ENCODE measurements at places on chromosomes 6 and 20.
A peak's percentile ranks its signal among the peaks of the same experiment; 100 is the strongest.

DNA sequence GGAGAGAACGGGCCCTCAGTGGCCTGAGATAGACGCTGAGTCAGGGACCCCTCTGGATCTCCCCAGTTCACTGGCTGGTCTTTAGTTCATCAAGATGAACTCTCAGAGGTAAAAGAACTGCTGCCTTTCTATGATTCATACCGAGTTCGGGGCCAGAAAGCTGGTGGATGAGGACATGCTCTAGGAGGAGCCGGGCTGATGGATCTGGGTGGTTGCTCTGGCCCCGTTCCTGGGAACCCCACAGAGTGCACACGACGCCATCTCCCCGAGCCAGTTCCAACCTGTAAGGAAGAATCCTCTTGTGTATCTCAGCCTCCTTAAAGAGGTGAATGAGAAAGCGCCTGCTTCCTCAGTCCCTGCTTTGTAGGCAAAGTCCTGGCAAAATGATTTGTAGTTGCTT lies 142.6 kb upstream of the PDE10A start:
- no peak for DNase-seq

GRCh38 chr6:109182578-109182977 lies 87.3 kb downstream of the CEP57L1 start:
- no peak for DNase-seq

GRCh38 chr6:53547166-53547810 lies 2.4 kb upstream of the GCLC start:
- no peak for DNase-seq

DNA sequence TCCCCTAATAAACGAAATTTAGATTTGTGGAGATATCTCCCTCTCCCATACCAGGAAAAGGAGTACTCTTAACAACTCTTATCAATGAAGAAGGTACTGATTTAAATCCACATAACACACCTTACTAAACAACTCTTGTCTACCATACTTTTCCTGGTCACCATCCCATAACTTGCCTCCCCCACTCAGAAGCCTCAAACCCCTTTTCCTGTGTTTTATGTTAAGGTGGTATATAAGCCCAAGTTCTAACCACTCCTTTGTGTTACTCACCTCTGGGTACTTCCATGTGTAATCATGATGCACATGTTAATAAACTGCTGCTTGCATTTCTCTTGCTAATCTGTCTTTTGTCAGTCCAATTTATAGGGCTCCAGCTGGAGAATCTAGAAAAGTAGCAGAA lies 330.7 kb downstream of the CD83 start:
- no peak for DNase-seq

- no peak for DNase-seq
These were observed 10.9 kb upstream of the SLC17A5 start for GRCh38 chr6:73664701-73665100.

- DNase-seq, result no peak
These were observed 127.5 kb downstream of the SOBP start for GRCh38 chr6:107617341-107617932.

- peak; percentile 76 for DNase-seq
These were observed 12.9 kb upstream of the TBC1D22B start for GRCh38 chr6:37244430-37245310.

GRCh38 chr6:35583893-35584688 lies 71.4 kb upstream of the TULP1 start:
- peak; percentile 43 for DNase-seq

GRCh38 chr6:12009876-12010634 lies 2.1 kb upstream of the HIVEP1 start:
- DNase-seq, result no peak

DNA sequence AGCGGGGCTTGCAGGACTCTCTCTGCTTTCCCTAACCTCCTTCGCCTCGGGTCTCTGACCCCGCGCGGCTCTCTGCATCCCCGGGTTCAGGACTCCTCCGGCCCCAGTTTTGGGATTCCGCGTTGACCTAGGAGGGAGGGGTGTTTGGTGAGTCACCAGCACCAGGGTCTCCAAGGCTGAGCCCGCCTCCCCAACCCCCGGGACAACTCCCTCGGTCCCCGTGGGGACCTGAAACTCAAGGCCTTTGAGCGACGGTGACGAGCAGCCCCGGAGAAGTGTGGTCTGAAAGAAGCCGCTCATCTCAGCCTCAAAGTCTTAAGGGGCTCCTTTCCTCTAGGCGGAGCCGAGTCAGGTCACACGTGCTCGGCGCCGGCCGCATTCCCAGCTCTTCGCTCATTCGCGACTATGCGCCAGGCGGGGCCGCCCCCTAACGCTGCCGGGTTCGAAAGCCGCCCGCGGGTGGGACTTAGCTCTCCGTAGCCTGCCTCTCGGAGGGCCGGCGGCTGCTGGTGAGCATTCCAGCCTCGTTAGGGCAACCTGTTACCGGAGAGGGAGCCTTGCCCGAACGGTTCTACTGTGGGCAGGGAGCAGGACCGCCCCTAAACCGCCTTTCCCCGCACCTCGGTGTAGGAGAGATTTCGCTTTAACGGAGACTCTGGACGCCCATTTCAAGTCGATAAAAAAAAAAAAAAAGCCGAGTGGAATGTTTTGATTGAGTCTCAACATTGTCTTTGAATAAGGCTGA lies 3.0 kb upstream of the PRDM13 start:
- DNase-seq, result no peak

DNA sequence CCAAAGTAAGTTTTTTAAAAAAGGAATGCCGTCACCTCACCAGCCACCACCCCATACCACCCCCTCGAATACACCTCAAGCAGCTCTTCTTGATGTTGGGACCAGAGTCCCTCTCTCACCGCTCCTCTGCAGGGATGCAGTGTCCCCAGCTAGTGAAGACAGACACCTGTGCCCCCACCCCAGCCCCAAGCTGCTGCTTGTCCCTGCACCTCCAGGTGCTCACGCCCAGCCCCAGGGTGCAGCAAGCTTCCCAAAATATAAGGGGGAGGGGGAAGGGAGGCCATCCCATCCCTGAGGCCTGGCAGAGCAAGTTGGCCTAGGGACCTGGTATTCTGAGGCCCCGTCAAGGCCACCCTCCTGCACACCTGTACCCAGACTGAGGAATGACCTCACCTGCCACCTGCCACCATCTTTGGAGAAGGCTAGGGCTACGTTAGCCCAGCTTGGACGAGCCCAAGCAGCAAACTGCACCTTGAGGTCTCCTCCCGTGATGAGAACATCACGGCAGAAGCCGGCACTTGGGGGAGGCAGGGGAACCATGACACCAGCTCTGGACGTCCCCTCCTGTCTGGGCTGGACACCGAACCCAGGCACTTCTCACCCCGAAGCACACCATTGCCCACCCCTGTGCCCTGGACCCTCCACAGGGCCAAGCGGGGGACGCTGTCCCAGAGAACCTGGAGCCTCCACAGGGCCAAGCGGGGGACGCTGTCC lies 25.9 kb downstream of the YTHDF1 start:
- DNase-seq, result no peak

DNA sequence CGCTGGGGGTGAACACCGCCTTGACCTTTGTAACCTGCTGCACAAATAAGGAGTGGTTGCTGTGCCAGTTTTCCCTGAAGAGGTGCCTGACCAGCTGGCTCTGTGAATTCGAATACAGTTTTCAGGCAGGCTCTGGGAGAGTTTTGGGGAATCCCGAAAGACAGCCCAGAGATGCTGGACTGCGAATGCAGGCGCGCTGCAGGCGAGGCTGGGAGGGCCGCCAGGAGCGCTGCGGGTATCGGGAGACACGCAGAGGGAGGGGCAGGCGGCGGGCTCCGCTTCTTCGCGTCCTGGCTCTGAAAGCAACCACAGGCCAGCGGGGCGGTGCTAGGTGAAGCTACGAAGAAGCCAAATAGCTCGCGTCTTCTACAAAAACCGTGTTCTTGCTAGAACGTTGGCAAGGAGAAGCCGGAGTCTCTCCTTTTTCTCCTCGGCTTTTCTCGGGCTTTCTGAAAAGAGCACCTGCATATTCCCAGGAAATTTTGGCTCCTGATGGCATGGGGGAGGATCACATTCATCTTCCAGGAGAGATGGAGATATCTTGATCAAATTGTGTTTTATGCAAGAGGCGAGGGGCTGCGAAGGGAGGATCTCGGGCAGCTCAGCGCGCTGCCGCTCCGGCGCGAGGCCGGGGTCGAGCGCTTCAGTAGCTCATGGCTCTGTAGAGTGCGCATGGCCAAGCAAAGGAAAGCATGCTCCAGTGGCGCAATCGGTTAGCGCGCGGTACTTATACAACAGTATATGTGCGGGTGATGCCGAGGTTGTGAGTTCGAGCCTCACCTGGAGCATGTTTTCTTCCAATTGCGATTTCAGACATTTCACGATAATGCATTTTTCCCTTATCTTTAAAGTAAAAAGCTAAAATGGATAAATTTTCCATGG lies 158.1 kb upstream of the ZNF184 start:
- DNase-seq, result no peak

GRCh38 chr20:52251136-52251700 lies 59.6 kb upstream of the ZFP64 start:
- no peak for DNase-seq

DNA sequence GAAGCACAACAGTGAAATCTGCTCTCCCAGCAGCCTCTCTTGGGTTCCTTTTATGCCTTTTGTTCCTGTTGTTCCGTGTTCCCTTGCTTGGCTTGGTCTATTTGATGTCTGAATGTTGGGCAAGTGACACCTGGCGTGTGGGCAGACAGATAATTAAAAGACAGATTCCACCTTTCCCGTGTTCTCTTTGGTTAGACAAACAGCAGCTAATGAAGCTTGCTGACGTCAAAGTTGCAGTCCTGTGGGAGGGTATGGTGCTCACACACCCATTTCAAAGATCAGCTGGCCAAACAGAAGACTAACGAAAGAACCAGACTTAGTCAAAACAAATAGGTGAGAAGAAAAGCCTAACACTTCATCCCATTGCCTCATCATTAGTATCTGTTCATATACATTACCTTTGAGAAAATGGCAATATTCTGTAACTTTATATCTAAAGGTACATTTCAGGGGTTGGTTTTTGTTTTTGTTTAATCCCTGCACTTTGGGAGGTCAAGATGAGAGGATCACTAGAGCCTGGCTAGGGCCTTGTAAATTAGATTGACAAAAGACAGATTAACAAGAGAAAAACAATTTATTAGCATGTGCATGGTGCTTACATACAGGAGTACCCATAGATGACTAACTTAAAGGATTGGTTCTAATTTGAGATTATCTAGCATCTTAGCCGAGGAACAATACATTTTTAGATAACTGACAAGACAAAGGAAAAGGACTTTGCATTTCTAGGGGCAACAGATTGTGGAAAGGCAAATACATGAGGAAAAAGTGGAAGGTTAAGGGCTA lies 48.9 kb upstream of the TNFRSF21 start:
- no peak for DNase-seq

- no peak for DNase-seq
These were observed 101.2 kb downstream of the NUS1 start for GRCh38 chr6:117776441-117776840.

GRCh38 chr6:3007571-3007970 lies 7.9 kb downstream of the NQO2 start:
- no peak for DNase-seq

GRCh38 chr6:35955970-35956369 lies 35.1 kb upstream of the SRPK1 start:
- no peak for DNase-seq

GRCh38 chr20:50460608-50461267 lies 49.4 kb upstream of the PTPN1 start:
- DNase-seq, result peak; percentile 92

GRCh38 chr20:57996465-57996864 lies 232.0 kb downstream of the ANKRD60 start:
- no peak for DNase-seq

DNA sequence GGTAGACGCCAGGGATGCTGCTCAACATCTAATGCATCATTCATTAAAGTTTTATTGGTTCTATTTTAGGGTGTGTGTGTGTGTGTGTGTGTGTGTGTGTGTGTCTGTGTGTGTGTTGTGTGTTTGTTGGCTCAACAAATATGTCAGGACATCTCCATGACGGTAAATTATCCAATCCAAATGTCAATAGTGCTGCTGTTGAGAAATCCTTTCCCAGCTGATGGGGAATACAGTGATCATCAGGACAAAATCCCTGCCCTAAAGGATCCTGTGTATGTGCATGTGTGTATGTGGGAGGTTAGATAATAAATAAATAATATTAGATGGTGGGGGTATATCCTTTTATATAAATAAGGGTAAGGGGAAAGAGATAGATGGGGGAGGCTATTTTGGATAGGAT lies 59.6 kb downstream of the RNF144B start:
- DNase-seq, result no peak

- no peak for DNase-seq
These were observed 6.9 kb downstream of the RIMS4 start for GRCh38 chr20:44803383-44803941.

GRCh38 chr20:59403261-59403961 lies 103.0 kb downstream of the EDN3 start:
- DNase-seq, result no peak

- DNase-seq, result no peak
These were observed 32.6 kb upstream of the PCMTD2 start for GRCh38 chr20:64222851-64223525.

- DNase-seq, result no peak
These were observed 8.9 kb downstream of the TAGAP start for GRCh38 chr6:159035891-159036290.

GRCh38 chr6:20167601-20168000 lies 44.7 kb downstream of the MBOAT1 start:
- no peak for DNase-seq

GRCh38 chr6:85459224-85459901 lies 9.5 kb downstream of the NT5E start:
- DNase-seq, result peak; percentile 51

DNA sequence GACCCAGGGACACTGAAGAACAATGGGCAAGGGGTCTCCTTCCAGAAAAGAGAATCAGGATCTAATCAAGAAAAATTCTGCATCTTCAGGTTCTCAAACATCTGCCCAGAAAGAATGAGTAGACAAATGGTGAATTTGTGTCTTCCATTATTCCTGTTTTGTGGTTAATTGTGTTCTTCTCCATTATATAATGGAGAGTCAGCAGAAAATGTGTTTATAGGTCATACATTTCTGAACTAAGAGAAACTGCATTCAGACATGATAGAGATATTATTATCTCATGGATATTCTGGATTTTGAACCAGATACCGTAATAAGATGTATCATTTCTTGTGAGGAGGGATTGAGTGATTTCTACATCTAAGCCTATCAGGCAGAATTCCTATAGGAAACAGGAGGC lies 581.7 kb upstream of the JAG1 start:
- no peak for DNase-seq

- DNase-seq, result no peak
These were observed 106.2 kb downstream of the KIF13A start for GRCh38 chr6:17881085-17881858.

GRCh38 chr6:21634582-21634981 lies 41.0 kb downstream of the SOX4 start:
- no peak for DNase-seq

DNA sequence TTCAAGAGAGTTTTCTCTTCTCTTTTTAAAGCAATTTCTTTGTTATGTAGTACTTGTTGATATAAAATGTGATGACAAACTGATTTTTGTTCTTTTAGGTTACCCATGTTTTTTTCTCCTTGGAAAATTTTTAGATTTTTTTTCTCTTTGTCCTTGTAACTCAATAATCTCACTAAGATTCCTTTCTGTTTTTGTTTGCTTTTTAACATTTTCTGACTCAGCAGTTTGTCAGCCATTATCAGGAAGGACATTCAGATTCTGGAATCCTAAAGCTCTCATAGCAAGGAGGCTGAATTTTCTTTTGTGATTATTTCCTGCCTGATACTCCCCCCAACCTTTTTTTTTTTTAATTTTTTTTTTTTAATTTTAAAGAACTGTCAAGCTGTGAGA lies 75.2 kb upstream of the CITED2 start:
- no peak for DNase-seq
